ENCODE measurements at places on chromosomes 7 and 10. TPM values are rescaled to one million over a fixed set of nuclear protein-coding genes. Genes with fewer than 3 reads are reported as not detected.

GRCh38 chr10:24434961-24435360, 226.0 kb downstream of the KIAA1217 start:
- no peak for DNase-seq

GRCh38 chr7:108124820-108125219, 5.3 kb downstream of the LAMB4 start:
- DNase-seq: no peak

IL2RA gene
- 2.5 TPM for total RNA-seq

DNA sequence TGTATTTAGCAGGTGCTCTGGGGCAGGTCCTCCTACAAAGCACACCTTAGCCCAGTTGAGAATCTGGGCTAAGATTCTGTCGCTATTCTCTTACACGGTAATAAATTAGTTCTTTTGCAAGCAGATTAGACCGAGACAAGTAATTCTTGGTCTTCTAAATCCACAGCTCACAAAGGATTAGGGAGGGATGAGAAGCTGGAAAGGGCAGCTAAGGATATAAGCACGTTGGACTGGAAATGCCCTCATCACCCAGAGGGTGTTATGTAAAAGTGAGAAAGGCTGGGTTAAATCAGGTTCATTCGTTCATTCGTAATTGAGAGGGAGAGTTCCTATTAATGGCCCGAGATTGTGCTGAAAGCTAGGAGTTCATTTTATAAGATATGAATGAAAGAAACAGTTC, 41.8 kb downstream of the PFKFB3 start:
- no peak for DNase-seq

OR2A14 gene
- not detected for total RNA-seq

LGI1 gene
- 1.9 TPM for total RNA-seq

- DNase-seq: no peak
These were observed 177.6 kb upstream of the NAMPT start for GRCh38 chr7:106462365-106462859.

PRR15 gene
- 136 TPM for total RNA-seq

SYT15 gene
- total RNA-seq: 0.18 TPM

ITGB8 gene
- 34.0 TPM for total RNA-seq

DNA sequence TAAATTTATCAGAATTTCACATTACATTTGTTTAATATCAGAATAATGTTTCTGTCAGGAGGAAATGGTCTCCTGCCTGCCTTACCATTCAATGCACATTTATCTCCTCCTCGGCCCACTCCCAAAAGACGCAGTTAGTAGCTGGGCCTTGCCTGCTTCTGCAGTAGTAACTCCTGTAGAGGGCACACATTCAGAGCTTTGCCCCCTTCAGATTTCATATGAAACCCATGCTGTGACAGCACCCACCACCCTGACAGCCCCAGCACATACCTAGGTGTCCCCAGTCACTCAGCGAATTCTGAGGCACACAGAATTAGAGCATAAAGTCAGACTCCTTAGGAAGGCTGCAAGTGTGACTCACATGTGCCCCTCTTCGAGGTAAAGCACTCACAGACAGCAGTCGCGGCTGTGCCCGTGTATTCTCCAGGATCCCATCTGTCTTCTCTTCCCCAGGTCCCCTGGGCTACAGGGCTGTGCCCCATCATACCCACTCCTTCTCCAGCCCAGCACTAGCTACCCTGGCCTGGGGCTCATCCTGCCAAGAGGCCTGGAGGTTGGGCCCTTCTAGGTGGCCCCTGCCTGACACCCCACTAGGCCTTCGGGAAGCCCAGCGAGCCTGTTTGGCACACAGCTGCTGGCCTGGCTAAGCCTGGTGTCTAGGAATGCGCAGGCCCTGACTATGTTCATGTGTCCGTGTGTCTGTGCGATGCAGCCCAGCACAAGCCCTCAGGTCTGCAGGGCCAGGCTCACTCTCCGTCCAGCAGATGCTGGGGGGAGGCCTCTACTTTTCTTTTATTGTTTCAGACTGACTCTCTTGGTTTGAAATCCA, 4.7 kb upstream of the DEPP1 start:
- DNase-seq: no peak

DNA sequence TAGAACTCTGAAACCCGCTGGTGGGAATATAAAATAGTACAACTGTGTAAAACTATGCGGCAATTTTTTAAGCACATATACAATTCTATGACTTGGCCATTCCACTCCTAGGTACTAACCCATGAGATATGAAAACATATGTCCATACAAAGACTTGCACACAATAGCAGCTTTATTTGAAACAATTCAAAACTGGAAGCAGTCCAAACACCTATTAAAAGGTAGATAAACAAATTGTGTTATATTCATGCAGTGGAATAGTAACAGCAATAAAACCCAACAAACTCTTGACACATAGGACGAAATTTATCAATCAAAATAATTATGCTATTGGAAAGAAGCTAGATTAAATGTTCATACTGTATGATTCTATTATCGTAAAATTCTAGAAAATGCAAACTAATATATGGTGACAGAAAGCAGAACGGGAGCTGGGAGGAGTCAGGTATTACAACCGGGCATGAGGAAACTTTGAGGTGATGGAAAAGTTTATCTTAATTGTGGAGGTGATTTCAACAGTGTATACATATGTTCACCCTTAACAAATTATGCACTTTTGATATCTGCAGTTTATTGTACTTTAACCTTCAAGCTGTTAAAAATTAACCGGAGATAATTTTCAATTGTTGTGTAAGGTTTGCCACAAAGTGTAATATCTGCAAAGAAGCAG, 803 bp upstream of the STK31 start:
- no peak for DNase-seq

NAT16 gene
- total RNA-seq: not detected

ZPBP gene
- not detected for total RNA-seq

- DNase-seq: no peak
These were observed 841.3 kb upstream of the ZWINT start for GRCh38 chr10:57202356-57202755.

DNA sequence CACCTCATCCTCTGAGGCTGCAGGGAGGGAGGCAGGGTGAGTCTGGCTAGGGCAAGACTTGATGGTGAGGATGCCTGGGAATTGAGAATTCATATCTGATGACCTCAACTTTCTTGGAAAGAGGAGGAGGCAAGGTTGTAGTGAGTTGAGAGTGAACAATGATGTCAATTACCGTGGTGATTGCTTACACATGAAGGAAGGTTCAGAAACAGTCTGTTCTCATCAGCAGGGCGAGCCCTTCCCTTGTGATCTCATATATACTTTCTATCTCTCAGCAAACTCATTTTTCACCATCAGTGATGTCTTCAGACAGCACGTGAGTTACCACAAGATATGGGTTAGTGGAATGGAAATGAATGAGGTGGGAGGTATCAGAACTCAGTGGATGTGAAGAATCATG, 20.1 kb upstream of the COL13A1 start:
- no peak for DNase-seq

GRCh38 chr10:128557149-128557710, 431.0 kb upstream of the MKI67 start:
- DNase-seq: no peak

SLIT1 gene
- total RNA-seq: 0.28 TPM

DNA sequence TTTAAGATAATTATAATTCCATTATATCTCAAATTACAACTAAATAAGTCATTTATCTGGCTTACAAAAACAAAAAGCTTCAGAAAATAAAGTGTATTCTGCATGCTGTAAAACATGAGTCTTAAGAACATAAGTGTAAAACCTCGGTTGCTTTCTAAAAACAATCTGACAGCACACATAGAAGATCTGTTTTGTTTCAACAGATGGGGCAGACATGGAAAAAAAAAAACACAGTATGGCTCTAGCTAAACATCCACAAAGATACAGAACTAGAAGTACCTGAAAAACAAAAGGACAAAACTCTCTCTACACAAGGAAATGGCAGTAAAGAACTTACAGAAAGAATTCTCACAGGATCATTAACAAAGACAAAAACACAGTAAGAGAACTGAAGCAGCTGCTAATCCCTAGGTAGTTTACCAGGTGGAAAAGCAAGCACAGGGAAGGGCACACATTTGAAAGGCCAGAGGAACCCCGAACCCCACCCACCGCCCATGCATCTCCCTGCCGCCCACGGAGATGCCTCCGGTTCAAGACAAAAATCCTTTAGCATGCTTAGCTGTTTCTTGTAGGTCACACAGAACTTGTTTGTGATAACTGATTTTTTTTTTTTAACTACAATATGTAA, 42.5 kb downstream of the DLD start:
- no peak for DNase-seq

HPSE2 gene
- total RNA-seq: 3.0 TPM

DNA sequence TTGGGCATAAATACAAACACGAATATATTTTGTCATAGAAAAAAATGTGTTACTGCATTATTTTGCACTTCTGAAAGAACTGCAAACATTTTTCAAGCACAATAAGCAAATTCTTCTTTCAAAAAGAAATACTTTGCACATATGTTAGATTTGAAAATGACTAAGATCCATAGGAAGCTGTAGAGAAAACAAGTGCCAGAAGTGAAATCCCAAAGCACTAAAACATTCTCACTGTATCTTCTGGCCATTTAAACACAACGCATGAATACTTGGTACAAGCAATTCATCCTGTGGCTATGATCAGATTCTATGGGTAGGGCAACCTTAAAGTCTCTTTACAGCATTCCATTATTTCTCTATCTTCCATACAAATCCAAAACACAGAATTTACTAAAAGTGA, 225.4 kb upstream of the IMMP2L start:
- DNase-seq: no peak

- no peak for DNase-seq
These were observed 739 bp upstream of the CCDC186 start for GRCh38 chr10:114174695-114175188.

DNA sequence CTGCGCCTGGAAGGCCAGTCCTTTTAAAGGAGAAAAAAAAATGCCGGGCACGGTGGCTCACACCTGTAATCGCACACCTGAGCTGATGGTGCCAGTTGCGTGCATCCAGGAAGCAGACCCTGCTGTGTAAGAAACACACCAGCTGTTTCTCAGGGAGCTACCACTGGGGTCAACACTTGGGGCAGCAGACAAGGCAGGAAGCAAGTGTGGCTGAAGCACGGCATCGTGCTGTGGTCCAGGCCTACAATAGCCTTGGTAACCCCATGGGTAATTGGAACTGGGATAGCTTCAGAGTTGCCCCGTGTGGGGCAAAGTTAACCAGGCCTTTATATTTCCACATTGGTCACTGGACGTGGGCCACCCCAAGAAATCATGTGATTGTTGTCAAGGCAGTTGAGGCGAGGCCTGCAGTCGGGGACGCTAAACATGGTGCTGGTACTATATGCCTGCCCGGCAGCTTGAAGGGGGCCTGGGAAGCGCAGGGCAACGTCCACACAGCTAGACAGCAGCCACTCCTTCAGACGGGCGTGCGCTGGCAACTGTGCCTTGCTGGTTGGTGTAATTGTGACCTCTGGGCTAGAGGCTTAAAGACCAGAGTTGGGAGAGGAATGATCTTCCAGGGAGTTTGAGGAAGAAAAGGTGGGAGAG, 2.5 kb upstream of the TACR2 start:
- peak; percentile 77 for DNase-seq

OR2A1 gene
- total RNA-seq: not detected

BTBD16 gene
- total RNA-seq: not detected

- DNase-seq: no peak
These were observed 41.1 kb downstream of the RASGEF1A start for GRCh38 chr10:43225787-43226153.

- DNase-seq: no peak
These were observed 86.3 kb downstream of the ALOX5 start for GRCh38 chr10:45460235-45460878.

GRCh38 chr10:49634069-49634660, 20.3 kb downstream of the CHAT start:
- DNase-seq: no peak

KCNMA1 gene
- 17.8 TPM for total RNA-seq

GPR26 gene
- not detected for total RNA-seq

DNA sequence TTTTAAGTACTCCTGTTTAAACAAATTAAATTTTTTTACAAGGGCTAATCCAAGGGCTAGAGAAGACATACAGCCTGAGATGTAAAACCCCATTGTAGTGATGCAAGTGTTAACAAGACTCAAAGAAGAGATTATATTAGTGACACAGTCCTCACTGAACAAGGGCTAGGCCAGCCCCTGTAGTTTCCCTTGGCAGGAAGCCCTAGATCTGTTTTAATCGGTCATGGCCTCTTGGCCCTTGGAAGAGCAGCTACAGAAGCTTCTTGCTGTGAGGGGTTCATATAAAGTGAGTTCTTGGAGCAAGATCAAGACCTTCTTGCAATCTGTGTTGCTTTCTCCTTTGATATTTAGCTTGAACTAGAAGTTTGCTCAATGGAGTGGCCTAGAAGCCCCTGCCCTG, 1339.4 kb downstream of the XPNPEP1 start:
- no peak for DNase-seq
